Activated naive CD4-positive, alpha-beta T cell (primary cell): ENCODE measurements at places on chromosomes 16 and 17.

- no peak for DNase-seq
Observed at GRCh38 chr17:76732734-76733617, 4.2 kb downstream of the SRSF2 start.

DNA sequence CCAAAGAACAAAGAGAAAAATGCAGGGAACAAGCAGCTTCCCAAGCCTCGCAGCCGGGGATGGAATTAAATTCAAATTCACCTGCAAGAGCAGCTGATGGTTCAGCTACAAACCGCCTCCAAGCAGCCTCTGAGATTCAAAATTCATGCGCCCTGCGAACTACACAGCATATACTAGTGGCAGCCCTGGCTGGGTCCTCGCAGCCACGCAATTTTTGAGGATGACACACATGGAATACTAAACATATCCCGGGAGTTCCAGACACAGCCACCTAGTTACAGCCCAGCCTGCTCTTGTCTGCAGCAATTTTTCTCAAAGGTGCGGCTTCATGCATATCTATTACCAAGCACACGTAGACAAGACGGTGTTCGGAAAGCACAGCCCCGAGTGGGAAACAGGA, 35.9 kb upstream of the KIFC3 start:
- DNase-seq: no peak

DNA sequence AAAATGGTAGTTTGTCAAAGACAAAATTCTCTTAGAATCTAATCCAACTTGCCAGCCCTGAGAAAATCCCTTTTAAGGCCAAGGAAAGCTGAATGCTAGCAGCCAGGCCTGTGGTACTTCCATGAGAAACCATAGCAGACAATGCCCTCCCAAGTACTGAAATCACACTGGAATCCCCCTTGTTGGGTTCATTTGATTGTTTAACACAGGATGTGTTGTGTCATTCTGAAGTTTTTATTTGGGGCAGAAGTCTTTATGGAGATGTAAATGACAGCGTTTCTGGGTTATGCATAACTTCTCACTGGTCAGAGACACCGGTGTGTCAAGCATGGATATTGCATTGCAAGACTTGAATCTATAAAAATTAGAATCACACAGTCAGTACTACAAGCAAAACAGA, 6.0 kb upstream of the ARL2BP start:
- DNase-seq: no peak

GRCh38 chr17:40064971-40065768, 2.4 kb downstream of the THRA start:
- DNase-seq: no peak

GRCh38 chr17:15944759-15945526, at the start of gene ADORA2B:
ADORA2B (plus strand) TSS chr17:15945130; CDS start chr17:15945249, 119 bp downstream.
- no peak for DNase-seq

- DNase-seq: no peak
Observed at GRCh38 chr17:5381542-5381941, 37.9 kb downstream of the NUP88 start.

GRCh38 chr16:75198135-75198600, 8.8 kb downstream of the CTRB2 start:
- DNase-seq: no peak

- no peak for DNase-seq
Observed at GRCh38 chr17:6571452-6571781, 15.1 kb upstream of the PITPNM3 start.

GRCh38 chr16:3774156-3774767, 56.9 kb upstream of the TRAP1 start:
- no peak for DNase-seq

- DNase-seq: no peak
Observed at GRCh38 chr16:57529391-57530103, 6.8 kb downstream of the CCDC102A start.

GRCh38 chr16:20016234-20016633, 57.5 kb downstream of the GPR139 start:
- no peak for DNase-seq

- DNase-seq: no peak
Observed at GRCh38 chr16:49560004-49560830, 186.6 kb downstream of the C16orf78 start.

- DNase-seq: no peak
Observed at GRCh38 chr17:77458202-77459017, 317.6 kb downstream of the SEC14L1 start.

DNA sequence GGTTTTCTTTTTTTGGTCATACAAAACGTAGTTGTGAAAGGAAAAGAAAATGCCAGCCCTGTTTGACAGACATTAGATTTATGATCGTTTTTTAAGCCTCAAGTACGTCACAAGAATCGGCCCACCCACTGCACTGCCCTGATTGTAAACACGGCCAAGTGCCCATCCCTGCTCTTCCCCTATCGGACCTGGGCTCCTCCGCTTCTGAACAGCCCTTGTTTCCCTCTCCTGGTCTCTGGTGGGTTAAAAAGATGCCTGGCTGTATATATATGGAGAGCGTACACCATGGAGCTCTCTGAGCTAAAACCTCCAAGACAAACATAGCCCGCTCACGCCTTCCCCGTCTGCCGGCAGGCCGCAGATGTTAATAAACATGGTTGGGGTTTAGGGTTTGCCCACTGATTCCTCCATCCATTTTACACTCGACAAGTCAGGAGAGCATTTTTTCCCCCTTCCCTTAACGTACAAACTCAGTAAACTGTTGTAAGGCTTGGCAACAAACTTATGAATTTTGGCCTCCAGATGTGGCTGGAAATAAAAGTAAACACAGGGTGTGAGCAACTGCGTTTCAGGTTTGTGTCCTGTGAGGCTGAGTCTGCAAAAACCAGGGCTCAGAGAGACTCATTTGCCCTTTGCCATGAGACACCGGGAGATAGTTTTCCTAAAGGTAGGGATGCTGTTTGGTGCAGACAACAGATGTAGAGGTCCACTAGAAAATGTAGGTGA, 325.9 kb downstream of the SOX9 start:
- DNase-seq: no peak

GRCh38 chr17:65047941-65048340, 8.6 kb downstream of the GNA13 start:
- DNase-seq: no peak

DNA sequence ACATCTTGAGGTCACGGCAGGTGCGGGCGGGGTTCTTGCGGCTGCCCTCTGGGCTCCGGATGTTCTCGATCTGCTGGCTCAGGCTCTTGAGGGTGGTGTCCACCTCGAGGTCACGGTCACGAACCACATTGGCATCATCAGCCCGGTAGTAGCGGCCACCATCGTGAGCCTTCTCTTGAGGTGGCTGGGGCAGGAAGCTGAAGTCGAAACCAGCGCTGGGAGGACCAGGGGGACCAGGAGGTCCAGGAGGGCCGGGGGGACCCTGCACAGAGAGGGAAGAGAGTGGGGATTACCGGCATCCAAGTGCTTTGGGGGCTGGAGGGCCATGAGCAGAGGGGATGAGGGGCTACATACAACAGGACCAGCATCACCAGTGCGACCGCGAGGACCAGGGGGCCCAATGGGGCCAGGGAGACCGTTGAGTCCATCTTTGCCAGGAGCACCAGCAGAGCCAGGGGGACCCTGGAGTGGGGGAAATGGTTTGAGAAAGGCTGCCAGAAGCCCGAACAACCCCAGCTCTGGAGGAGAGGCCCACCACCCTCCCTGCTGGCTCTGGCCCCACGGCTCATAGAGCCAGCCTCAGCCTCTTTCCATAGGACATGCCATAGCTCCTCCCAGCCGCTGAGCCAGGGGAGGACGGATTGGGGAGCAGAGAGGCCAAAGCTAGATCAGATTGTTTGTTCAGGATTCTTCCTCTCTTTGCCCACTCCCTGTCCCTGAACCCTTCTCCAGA, 14.6 kb downstream of the COL1A1 start:
- no peak for DNase-seq

DNA sequence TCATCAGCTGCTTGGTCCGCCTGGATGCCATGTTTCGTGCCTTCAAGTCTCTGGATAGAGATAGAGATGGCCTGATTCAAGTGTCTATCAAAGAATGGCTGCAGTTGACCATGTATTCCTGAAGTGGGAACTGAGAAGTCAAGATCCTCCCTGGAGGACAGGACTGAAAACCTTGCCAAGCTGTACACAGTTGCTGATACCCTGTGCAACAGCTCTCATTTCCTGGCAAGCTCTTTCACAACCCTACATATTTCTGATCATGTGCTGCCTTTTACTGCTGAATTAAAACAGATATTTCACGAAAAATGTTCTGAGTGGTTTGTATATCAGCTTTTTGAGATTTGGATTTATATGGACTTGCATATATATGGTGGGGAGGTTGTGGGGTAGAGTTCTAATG, 898 bp downstream of the CAPNS2 start:
- DNase-seq: no peak

GRCh38 chr16:54280751-54281150, 5.8 kb downstream of the IRX3 start:
- DNase-seq: no peak

- no peak for DNase-seq
Observed at GRCh38 chr17:79800325-79801155, 3.7 kb upstream of the CBX8 start.
